Spleen (tissue), 13 donors: ENCODE measurements at places on chromosomes 13 and 19. TPM values are rescaled to one million over a fixed set of nuclear protein-coding genes. Genes with fewer than 3 reads are reported as not detected.

The FFAR2 gene
- 9.0 TPM for polyA plus RNA-seq

The TEX101 gene
- not detected for polyA plus RNA-seq

The TMC4 gene
- polyA plus RNA-seq, result 0.86 TPM

GRCh38 chr13:31090961-31091624, 70.6 kb downstream of the HSPH1 start:
- H3K4me3 ChIP-seq, result peak overlapping the region; percentile 23
- no peak for DNase-seq
- H3K4me1 ChIP-seq, result no peaks in the 10 kb centered on the region
- no peaks in the 10 kb centered on the region for H3K27me3 ChIP-seq
- H3K27ac ChIP-seq, result no peak overlapping the region
- H3K36me3 ChIP-seq, result no peaks in the 10 kb centered on the region

GRCh38 chr13:27130223-27130978, 41.2 kb downstream of the USP12 start:
- H3K36me3 ChIP-seq, result no peaks in the 10 kb centered on the region
- no peaks in the 10 kb centered on the region for H3K27me3 ChIP-seq
- H3K4me3 ChIP-seq, result no peak overlapping the region

- H3K27me3 ChIP-seq, result no peaks in the 10 kb centered on the region
- H3K4me3 ChIP-seq, result no peak overlapping the region
- H3K36me3 ChIP-seq, result no peaks in the 10 kb centered on the region
These were observed 31.2 kb upstream of the KLF2 start for GRCh38 chr19:16293118-16294091.

DNA sequence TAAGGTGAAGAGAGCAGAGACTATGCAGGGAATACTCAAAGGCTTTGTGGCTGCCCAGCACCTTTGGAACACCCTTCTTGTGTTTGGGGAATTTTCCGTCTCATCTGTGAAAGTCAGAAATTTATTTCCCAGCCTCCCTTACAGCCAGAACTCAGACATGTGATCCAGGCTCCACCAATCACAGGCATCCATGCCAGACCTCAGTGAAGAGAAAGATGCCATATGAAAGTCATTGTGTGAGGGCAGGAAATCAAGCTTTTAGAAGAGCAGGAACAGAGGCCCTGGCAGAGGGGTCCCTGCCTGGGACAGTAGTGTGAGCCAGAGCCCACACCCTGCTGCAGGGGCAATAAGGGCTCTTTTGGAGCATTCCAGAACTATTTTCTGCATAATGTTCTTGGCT, 12.1 kb downstream of the CCDC70 start:
- no peaks in the 10 kb centered on the region for H3K4me1 ChIP-seq
- H3K36me3 ChIP-seq, result no peaks in the 10 kb centered on the region
- DNase-seq, result no peak
- H3K4me3 ChIP-seq, result no peak overlapping the region
- no peaks in the 10 kb centered on the region for H3K27me3 ChIP-seq
